Urothelium cell line (cell line): ENCODE measurements at places on chromosomes 1 and 21.

- DNase-seq = no peak
Observed at GRCh38 chr1:30310966-30311742, 412.2 kb downstream of the MATN1 start.

DNA sequence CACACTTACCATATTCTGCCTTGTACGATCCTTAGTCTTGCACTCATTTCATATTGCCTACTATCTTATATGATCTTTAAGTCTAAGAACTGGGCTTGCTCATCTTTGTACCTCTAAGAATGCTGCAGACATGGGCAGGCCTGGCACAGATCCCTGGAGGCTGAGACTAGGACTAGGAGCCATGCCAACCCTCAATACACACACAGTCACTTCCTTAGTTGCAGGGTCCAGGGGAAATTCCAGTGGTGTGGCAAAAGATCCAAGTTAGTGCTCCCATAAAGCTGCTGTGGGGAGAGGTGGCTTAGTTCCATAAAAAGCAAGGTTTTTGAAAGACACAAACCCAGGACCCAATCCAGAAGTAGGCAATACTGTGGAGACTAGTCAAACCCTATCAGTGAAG is 59.9 kb downstream of the CYYR1 start:
- no peak for DNase-seq

DNA sequence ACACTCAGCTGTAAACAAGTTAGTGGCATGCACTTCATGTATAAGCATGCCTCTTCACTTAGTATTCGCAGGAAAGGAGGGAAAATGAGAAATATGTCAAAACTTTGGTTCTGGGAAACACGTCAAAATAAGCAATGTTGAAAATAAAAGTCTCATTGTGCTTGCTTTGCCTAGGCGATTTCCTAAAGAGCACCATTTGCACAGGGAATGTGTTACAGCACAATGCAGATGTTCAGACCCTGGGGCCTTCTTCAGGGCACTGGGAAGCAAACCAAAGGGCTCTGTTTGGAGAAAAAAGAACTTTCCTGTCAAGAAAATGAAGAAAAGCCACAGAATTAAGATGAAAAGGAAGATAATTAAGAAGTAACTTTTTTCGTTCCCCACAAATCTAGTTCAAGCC is 98.6 kb upstream of the PLD5 start:
- DNase-seq = no peak

GRCh38 chr1:221869779-221870178 is 127.9 kb upstream of the DUSP10 start:
- DNase-seq = no peak

GRCh38 chr1:98355656-98356383 is 305.7 kb upstream of the SNX7 start:
- DNase-seq = no peak

GRCh38 chr1:68328490-68328889 is 96.2 kb upstream of the WLS start:
- DNase-seq = no peak

GRCh38 chr1:197911857-197912696 is 5.1 kb upstream of the LHX9 start:
- DNase-seq = no peak

- DNase-seq = no peak
Observed at GRCh38 chr1:102733491-102734236, 374.7 kb downstream of the COL11A1 start.

DNA sequence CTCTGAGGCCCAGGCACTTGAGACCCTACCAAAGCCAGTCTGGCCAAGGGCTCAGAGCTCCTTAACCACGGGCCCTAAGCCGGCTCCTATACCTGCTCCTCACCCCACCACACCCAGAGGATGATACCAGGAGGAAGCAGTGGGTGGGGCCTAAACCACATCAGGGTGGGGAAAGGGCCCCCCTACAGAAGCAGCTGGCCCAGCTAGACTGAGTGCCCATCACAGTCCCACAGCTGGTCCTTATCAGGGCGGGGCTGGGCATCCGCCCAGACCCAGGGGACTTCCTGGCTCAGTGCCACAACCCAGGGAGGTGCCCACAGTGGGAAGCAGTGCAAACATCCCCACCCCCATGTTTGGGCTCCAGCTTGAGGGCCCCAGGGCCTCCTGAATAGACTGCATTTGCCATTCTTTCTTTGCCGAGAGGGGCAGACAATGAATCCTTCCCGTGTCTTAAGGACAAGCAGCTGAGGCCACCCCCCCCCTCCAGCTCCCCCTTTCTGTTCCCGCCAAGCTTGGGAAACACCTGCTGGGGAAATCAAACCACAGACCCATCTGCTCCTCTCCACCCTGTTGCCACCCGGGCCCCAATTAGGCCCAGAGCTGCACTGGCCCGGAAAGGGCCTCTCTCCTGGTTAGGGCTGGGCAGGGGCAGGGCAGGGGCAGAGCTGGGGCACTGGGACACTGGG is 6.2 kb downstream of the E2F2 start:
- no peak for DNase-seq

- no peak for DNase-seq
Observed at GRCh38 chr1:48793863-48794262, 17.2 kb upstream of the BEND5 start.

- DNase-seq = no peak
Observed at GRCh38 chr1:18736958-18737357, 106.3 kb downstream of the PAX7 start.

DNA sequence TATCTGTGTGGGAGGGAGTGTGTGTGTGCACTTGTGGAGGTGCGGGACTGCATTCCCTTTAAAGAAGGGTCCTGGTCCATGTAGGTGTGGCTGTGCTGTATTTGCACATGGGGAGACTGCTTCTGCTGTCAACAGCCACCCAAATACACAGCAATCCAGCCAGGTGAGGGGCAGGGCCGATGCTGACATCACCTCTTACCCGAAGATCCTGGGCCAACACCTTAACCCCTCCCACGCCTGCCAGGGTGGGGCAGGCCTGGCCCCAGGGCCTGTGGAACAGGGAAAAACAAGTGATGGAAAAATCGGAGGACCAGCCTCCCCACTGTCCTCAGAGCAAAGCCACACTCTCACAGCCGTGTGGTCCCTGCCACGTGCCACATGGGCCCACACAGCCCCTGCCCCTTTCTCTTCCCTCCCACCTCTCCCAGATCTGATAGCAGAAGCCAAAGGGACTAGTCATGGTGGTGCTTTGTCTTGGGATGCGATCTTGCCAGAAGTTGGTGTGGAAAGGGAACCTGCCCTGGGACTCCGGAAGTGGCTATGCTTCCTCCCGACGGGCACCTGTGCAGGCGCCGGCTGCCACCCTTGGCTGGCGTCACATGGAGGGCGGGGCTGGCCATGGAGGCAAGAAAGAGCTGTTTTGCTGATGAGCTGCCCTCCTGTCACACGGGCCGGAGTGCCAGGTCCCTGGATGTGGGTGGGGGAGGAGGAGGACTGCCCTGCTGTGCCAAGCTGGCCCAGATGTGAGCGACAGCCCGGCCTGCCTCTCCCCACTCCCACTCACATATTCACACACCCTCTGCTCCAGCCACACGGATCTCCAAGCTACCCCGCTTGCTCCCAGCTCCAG is 7.8 kb upstream of the CASZ1 start:
- DNase-seq = no peak

DNA sequence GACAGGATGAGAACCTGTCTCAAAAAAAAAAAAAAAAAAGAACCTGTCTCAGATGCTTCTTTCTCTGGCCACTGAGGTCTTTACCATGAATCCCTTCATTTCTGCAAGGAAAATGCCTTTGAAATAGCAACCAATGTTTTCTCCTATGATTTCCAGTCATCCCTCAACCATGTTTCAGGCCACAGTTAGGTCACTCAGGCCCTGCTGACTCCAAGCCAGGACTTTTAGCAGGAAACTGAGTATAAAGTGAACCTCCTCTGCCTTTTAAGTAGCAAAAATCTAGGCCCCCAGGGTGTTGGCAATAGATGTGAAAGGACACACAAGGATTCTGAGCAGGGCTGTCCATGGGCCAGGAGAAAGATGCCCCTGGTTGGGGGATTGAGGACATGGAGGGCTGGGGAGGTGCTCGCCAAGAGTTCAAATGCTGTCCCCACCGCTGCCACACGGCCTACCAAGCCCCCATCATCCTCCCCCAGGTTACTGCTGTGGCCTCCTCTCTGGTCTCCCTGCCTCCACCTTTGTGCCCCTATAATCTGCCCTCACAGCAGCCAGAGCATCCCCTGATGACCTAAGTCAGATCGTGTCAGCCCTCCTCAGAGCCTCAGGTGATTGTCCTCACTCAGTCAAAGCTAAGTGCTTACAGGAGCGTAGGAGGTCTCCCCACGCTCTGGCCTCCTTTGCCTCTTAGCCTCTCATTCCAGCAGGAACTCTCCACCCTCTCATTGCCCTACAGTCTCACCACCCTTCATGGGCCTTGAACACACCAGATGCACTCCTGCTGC is 54.6 kb downstream of the MATN1 start:
- DNase-seq = no peak

GRCh38 chr1:1781526-1781903 is 3.2 kb upstream of the NADK start:
- no peak for DNase-seq

- DNase-seq = no peak
Observed at GRCh38 chr1:169371404-169371803, 3.4 kb downstream of the BLZF1 start.

DNA sequence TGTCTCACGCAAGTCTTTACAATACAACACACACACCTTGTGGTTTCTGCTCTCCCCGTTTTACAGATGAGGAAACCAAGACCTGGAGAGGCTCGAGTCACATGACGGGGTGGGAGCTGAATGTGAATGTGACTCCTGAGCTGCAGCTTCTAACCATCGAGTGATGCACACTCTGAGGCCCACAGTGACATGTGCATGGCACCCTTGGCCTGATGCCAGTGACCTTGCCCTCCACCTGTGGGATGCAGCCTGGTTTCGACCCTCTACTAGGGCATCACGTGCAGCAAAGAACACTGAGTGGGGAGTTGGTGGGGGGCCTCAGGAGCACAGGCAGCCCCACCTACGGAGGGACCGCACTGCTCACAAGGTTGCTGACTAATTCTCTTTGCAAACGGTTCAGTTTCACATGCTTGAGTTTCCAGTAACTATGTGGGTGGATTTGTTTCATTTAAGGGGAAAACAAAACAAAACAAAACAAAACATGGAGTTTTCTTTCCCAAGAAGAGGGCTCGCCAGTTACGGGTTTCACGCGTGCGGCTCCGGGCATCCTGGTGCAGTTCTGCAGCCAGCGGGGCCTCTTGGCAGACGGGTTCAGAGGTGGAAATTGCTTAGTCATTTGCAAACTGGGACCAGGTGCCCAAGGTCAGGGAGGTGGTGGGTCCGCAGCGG is 22.9 kb downstream of the SPSB1 start:
- DNase-seq = peak; percentile 18

DNA sequence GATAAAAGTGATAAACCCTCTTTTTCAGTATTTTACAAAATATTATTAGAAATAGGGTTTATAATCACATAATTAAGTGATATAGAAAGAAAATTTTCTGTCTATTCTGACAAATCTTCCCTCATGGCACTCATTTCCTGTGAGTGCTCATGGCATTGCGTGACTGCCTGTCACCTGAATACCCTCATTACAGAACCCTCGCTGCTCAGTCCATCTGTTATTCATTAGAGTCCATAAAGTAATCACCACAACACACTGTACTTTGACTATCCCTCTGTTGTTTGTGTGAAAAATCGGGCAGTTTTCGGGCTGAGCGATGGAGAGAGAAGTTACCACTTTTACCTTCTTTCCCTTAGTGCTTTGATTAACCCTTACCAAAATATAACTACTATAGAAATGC is 100.4 kb upstream of the BRINP3 start:
- no peak for DNase-seq

- DNase-seq = no peak
Observed at GRCh38 chr21:43913928-43914327, 48.9 kb downstream of the AGPAT3 start.

GRCh38 chr21:46124926-46125845 is 27.3 kb downstream of the COL6A2 start:
- DNase-seq = no peak

GRCh38 chr1:183956559-183957188 is 80.9 kb downstream of the COLGALT2 start:
- DNase-seq = peak; percentile 74

- no peak for DNase-seq
Observed at GRCh38 chr1:231694465-231695077, 68.0 kb downstream of the DISC1 start.
